Mammary epithelial cell (primary cell): ENCODE measurements at places on chromosomes 13 and 19. TPM values are rescaled to one million over a fixed set of nuclear protein-coding genes. Genes with fewer than 3 reads are reported as not detected.

Gene PLPPR2
- 5.0 TPM for total RNA-seq

Gene DNAJC3
- total RNA-seq, result 46.1 and 56.4 TPM in 2 replicates

Gene HMGB1
- total RNA-seq, result 78.0 TPM

Gene ATP4A
- total RNA-seq, result not detected

Gene TSKS
- not detected for total RNA-seq

Gene CAPN12
- total RNA-seq, result 1.0 TPM
